Kasumi-1 (cell line): ENCODE measurements at places on chromosomes 5 and 9.

DNA sequence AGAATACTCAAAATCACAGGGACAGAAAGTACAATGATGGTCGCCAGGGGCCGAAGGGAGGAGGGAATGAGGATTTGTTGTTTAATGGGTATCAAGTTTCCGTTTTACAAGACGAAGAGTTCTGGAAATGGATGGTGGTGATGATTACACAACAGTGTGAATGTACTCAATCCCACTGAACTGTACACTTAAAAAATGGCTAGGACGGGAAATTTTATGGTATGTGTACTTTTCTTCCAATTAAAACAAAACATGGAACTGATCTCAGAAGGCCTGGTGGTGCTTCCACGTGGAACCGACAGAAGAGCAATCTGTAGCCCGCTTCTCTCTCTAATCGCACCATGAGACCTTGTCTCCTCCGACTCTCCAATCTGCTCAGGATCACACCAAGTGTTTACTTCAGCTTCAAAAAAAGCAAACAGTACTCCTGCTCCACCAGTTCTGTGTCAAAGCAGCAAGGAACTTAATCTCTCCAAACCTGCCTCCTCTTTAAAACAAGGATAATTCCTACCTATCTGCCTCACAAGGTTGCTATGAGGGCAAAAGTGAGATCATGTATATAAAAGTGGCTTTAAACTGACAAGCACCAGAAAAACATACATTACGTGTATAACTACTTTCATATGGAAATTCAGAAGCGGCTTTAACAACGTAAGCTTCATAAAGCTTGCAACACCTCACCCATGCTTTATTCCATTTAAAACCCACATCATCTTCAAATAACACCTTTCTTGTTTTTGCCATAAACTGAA, 2.1 kb downstream of the ECPAS start:
- DNase-seq, result no peak

DNA sequence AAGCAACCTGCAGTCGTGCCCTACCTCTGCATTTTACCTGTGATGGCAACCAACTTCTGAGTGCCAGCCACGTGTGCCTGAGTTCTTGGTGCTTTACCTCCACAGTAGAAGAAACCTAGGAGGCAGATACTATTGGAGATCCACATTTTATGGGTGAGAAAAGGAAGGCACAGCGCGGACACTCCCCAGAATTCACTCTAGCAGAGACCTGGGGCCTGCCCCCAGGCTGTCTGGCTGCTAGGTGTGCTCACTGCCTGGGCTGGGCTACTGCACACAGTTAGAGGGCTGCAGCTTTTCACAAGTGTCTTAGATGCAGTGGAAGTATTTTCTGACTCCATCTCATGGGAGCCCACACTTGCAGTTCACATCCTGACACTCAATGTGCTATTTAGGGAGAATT, 598.8 kb upstream of the ADAMTS16 start:
- no peak for DNase-seq

GRCh38 chr9:93786204-93786603, 169.0 kb downstream of the BARX1 start:
- no peak for DNase-seq

DNA sequence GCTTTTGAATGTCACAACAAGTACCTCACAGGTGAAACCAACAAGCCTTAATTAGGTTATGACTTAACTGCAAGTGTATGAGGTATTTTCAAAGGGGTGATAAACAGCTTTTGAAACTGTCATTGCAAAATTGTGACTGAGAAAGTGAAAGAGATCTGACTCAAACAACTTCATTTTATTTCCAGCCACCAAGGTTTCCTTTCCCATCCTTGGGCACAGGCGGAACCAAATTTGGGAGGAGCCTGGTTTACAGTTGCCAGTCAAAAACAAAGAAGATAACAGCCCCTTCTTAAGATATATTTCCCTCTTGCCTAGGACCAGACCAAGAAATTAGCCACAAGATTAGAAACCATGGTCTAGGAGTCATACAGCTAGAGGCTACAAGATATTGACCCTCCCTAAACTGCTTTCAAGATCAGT, 417.1 kb downstream of the CSNK1G3 start:
- no peak for DNase-seq

DNA sequence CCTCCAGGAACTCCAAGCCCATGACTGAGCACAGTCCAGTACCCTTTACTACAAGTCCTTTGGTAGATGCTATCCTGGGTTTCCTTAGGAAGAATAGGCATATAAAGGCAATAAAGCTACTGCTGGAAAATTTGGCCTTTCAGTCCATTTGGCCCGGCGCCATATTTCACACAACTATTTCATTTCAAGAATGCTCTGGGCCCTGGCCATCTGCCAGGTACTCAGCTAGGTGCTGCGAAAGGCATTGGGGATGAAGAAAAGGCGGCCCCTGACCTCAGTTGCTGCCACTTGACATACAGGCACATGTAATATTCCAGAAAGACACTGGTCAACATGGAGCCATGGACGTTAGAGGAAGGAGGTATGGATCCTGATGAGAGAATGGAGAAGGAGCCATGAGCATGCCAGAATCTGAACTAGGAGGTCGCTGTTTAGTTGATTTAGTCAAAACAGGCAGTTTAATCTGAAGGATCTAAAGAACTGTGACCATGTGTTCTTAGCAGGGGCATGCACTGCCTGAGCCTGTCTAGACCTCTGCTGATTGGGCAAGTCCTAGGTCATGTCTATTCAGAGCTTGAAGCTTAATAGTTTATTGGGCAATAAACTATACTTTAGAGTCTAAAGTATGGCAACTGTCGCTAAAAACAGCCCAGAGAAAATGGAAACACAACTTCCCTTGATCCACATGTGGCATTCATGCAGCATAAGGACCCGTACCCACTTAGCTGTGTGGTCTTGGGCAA, 149.3 kb downstream of the MELK start:
- DNase-seq, result no peak
